ENCODE measurements at places on chromosomes 13 and 19.

DNA sequence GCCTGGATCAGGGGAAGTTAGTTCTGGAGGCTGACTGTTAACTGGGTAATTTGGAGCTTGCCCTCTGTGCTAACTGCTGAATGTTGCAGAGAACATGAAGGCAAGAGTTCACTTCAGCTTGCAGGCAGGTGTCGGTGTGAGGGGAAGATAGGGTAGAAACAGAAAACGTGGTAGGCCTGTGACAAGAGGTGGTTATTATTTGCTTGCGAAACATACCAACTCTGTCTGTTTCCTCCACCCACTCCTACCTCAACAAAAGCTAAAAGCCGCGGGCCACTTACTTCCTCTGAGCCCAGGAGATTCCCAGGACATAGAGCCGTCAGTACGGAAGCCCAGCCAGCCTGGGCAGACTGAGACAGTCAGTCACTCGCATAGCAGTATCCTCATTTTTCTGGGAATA, 119.2 kb upstream of the ABCC4 start:
- DNase-seq = no peak

DNA sequence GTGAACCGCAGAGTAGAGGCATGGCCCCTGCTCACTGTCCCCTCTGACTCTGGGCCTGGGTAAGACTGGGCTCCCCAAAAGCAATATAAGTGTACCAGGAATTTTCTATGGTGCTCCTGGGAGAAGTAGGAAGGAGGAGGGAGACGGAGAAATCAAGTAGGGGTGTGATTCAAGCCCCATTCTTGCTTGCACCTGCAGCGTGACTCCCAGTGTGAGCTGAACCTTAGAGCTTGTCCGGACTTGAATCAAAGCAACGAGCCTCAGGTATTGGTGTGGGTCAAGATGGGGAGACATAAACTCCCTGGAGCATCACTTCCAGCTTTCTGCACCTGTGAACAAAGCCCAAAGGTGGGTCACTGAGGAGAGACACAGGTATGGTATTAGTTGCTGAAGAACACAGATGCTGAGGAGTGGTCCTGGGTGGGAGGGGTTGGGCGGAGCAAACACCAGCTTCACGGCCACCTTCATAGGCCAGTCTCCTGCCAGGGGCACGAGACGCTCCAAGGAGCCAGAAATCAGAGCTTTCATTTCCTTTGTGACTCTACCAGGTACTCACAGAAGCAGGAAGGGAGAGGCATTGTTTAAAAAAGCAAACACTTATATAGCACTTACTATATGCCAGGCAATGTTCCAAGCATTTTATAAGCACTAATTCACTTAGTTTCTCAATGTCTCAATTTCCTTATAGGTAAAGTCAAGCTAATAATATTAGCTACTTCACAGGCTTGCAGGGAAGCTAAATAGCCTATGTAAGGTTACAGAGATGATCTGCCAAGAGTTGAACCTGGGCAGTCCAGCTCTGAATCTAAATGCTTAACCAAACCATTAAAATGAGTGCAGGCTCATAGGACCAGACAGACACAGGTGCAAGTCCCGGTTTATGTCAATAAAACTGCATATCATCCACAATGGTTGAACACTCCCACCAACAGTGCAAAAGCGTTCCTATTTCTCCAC, 775.3 kb downstream of the UQCRFS1 start:
- DNase-seq = no peak

DNA sequence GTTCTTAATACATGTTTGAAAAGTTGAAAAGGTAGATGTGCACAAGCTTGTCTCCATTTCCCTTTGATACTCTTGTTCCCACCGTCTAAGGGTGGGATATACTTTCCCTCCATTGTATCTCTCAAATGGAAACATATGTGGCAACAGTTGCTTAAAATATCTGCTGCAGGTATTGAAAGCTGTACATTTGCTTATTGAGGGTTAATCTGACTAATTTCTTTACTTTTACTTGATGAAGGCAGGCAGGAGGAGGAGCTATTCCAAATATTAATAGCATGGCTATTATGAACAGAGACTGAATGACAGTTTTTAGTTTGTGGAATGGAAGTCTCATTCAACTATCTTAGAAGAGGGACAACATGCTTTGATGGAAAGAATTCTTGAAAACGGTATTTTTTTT, 103.8 kb downstream of the SLC10A2 start:
- no peak for DNase-seq

GRCh38 chr19:2089001-2089711, 7.0 kb downstream of the MOB3A start:
- no peak for DNase-seq

DNA sequence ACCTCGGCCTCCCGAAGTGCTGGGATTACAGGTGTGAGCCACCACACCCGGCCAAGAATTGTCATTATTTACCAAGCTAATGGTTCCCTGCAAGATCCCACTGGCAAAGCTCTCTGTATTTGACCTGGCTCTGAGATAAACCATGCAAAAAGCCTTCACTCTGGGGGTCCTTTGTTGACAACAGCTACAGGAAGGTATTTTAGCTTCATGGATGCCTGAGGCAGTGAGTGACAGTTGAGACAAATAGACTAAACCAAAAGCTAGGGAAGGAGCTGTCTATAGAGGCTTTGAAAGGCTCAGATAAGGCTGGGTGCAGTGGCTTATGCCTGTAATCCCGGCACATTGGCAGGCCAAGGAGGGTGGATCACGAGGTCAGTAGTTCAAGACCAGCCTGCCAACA, 45.5 kb downstream of the NOTCH3 start:
- DNase-seq = no peak

- peak; percentile 21 for DNase-seq
These were observed 805.7 kb downstream of the DIAPH3 start for GRCh38 chr13:59358014-59358413.

- DNase-seq = no peak
These were observed 24.8 kb downstream of the ZNF83 start for GRCh38 chr19:52613299-52613906.

- no peak for DNase-seq
These were observed 33.3 kb downstream of the UFM1 start for GRCh38 chr13:38382946-38383345.

DNA sequence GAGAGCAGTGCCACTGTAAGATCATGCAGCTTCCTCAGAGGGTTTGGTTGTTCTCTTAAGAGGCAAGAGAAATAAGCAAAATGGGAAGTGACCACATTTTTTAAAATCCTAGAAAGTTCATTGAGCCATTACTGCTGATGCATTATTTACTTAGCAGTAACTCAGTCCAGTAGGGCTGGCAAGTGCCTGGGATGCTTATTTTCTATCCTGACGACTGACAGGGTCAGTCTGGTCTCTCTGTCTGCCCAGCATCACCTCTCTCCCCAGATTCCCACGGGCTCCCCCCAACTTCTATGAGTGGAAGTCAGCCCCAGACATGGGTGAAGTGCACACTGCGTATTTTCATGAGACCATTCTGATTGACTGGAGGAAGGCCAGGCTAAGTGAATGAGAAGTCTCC, 10.4 kb downstream of the SHISA2 start:
- DNase-seq = no peak

- DNase-seq = no peak
These were observed 15.9 kb upstream of the TICAM1 start for GRCh38 chr19:4847190-4847973.

- no peak for DNase-seq
These were observed 291.3 kb downstream of the MTUS2 start for GRCh38 chr13:29111446-29111845.

- DNase-seq = no peak
These were observed 174.6 kb upstream of the LSM14A start for GRCh38 chr19:33997690-33998089.

DNA sequence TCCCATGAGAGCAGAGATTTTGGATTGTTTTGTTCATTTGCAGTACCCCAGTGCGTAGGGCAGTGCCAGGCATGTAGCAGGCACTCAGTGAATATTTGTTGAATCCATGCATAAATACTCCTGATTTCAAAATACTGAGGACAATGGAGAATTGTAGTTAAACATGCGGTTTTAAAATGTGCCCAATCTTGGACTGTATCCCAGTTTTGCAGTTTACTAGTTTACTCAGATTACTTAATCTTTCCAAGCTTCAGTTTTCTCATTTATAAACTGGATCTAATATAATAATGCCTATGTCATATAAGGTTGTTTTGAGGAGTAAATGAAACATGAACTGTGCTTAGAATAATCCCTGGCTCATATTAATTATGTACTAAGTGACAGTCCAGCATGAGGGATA, 39.0 kb downstream of the RCBTB2 start:
- no peak for DNase-seq

- DNase-seq = no peak
These were observed 435 bp upstream of the OBI1 start for GRCh38 chr13:78659450-78659730.

GRCh38 chr13:40682449-40683240, 16.2 kb upstream of the FOXO1 start:
- no peak for DNase-seq

- DNase-seq = no peak
These were observed 15.3 kb upstream of the ADPRHL1 start for GRCh38 chr13:113468472-113469201.

GRCh38 chr13:63901630-63902029, 2486.0 kb upstream of the PCDH20 start:
- no peak for DNase-seq

GRCh38 chr19:54462047-54462654, 1.4 kb downstream of the LENG9 start:
- DNase-seq = no peak

DNA sequence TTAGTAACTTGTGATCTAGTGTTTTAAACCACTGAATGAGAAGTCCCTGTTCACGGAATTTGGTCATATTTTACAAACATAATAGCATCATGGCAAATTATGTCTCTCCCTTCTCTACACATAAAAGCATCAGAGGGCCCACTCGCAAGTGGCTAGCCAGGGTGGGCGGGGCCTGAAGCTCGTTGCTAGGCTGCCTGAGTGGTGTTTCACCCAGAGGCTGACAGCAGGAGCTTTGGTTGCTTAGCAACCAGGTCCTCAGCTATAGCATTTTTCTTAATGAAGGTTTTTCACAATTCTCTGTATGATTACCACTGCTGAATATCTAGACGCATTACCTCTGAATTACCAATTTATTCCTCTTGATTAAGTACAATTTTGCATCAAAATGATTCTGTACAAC, 126.5 kb downstream of the NALCN start:
- peak; percentile 67 for DNase-seq

GRCh38 chr19:12224676-12225075, 61.8 kb downstream of the ZNF136 start:
- no peak for DNase-seq

DNA sequence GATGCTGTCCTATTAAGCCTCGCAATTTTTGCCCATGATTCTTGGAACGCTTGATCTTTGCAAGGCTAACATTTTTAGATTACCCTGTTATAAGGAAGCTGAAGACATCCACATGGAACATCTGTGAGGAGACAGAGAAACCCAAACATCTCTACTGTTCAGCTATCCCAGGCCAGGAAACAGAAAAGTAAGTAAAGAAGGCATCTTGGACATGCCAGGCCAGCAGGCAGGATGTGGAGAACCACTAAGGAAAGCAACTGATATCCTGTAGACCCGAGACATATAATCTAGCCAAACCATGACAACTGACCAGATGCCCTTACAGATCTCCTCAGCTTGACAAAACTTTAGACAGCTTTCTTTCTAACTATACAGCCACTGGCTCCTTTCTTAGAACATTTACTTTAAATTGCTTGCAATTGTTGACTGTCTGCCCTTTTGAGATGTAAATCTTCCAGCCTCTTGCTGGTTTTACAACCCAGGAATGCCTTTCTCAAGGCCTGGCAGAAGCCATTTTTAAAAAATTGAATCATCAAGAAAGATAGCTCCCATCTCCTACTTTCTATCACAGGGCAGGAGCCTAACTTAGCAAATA, 255.8 kb upstream of the DACH1 start:
- DNase-seq = no peak

DNA sequence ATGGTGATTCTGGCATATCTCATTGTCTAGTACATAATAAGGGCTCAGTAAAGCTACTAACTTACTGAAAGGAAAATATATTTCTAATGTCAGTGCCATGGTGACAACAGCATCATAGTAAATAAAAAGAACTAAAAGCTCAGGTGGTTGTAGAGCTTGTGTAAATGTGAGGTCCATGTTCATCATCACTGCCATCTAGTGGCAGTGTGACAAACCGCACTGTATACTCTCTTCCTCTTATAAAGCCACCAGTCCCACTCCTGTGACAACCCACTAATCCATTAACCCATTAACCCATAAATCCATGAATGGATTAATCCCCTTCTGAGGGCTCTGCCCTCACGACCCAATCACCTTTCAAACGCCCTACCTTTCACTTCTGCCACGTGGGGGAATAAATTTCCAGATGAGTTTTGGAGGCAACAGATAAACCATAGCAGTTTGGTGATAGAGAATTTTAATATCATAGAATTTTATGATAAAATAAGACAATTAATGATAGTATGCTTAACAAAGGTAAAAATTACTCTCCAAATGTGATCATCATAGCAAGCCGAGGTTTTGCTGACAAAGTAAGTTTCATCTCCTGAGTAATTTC, 160.4 kb upstream of the SGCG start:
- peak; percentile 53 for DNase-seq

DNA sequence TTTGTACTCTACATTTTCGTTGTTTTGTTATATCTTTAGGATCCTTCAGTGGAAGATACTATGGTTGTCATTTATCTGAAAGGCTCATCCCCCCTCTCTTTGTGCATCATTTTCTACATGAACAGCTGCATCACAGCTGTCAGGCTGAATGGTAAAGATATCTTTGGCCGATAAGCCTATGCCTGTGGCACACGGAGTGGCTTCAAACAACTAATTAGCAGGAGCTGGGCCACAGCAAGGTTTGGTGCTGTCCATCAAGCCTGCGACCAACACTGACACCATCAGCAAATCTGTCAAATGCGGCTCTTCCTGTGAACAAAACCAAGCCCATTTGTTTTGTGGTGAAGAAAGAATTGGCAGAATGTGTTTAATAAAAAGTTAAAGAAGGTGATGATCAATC, 334.4 kb downstream of the PCDH9 start:
- DNase-seq = no peak

- peak; percentile 77 for DNase-seq
These were observed 15.4 kb downstream of the FCHO1 start for GRCh38 chr19:17766543-17767131.

GRCh38 chr13:39415008-39415802, 187.8 kb downstream of the LHFPL6 start:
- peak; percentile 64 for DNase-seq

GRCh38 chr19:5152767-5153532, 184.0 kb downstream of the KDM4B start:
- DNase-seq = peak; percentile 15

DNA sequence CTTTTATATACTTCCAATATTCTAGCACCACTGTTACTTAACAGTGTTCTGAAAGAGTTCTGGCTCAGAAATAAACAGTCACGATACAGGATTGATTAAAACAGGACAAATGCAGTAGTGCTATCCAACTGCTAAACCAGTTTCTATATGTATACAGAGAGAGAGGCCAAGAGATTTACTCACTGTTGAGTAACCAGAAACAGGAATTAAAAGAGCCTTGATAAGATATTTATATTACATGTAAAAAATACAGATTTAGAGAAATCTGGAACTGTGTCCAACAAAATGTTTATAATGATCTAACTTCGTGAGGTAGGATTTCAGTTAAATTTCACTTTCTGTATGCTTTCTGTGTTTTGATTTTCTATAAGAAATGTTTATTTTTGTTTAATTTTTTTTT, 116.6 kb downstream of the CDK8 start:
- no peak for DNase-seq

Data from femur (tissue), 1 donor.